ENCODE measurements at places on chromosomes 7 and 10.

DNA sequence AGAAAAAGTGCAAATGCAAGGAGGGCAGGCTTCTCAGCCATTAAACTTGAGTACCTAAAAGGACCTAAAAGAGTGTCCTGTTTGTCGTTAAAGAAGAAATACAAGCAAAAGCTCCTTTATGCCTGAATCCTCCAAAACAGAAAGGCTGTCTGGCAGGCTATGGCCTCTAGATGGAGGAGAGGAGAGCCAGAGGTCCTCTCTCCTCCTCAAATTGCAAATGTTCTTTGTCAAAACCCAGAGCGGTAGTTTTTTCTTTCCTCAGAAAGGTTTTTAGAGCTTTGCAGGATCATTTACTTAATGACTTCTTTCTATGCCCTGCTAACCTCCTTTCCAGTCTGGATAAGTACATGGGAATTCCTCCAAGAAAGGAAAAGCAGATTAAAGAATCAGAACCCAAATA lies 1.9 kb upstream of the SORCS1 start:
- DNase-seq: no peak

DNA sequence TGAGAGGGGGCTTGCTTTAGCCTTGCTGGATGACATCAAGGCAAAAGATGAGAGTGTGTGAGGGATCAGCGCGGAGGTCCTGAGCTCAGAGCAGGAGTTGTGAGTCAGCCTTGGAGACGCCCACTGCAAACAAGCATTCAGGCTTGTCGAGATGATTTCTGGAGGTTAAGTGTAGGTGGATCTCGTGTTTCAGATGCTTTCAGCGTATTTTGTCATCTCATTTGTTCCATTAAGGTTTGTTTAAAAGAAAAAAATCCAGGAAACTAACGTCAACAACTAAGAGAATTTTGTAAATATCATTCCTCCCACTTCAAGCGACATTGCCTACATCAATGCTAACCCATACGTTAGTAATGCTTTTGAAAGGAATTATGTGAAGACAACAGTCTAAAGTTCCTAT lies 715.4 kb upstream of the NRP1 start:
- no peak for DNase-seq

- DNase-seq: peak; percentile 53
Measured at GRCh38 chr10:71708301-71708703, 11.3 kb downstream of the C10orf105 start.

- DNase-seq: peak; percentile 76
Measured at GRCh38 chr10:44878706-44879530, 32.2 kb upstream of the TMEM72 start.

- DNase-seq: no peak
Measured at GRCh38 chr7:64099656-64100531, 54.7 kb downstream of the ZNF727 start.

DNA sequence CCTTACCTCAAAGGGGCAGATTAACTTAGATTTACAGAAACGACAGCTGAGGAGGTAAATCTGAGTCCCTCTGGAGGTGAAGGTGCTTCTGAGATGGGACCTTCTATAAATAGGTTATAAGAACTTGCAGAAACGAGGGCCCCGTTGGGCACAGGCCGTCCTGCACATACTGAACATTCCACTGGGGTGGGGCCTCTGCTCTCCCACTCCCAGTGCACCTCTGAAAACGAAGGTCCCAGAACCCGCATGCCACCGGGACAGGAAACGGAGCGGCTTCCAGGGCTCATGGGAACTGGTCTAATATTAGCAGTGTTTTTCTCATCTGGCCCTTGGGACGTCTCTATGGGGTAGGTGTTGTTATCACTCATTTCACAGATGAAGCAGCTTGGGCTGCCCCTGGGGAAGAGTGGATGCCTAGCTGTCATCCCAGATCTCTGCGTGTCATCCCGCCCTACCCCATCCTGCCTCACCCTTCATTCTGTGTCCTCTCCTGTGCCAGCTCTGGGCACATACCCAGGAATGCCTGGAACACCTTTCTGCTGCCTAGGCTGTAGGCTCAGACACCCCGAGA lies 19.6 kb downstream of the C10orf62 start:
- no peak for DNase-seq

DNA sequence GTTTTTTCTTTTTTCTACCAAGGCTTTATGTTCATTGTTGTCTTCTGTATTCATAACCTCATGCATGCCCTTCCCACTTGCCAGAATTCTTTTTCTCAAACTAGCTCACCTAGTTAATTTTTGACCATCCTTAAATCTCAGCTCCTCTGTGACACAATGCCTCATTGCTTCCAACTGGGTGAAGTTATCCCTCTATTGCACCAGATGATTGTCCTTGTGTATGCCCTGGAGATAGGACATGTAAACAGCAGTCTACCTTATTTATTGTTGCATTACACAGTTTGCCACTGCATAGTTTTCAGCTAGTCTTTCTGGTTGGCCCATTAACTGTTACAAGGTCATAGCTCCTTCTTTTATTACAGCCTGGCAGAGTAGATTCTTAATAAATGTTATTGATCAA lies 763.1 kb upstream of the COBL start:
- DNase-seq: no peak

DNA sequence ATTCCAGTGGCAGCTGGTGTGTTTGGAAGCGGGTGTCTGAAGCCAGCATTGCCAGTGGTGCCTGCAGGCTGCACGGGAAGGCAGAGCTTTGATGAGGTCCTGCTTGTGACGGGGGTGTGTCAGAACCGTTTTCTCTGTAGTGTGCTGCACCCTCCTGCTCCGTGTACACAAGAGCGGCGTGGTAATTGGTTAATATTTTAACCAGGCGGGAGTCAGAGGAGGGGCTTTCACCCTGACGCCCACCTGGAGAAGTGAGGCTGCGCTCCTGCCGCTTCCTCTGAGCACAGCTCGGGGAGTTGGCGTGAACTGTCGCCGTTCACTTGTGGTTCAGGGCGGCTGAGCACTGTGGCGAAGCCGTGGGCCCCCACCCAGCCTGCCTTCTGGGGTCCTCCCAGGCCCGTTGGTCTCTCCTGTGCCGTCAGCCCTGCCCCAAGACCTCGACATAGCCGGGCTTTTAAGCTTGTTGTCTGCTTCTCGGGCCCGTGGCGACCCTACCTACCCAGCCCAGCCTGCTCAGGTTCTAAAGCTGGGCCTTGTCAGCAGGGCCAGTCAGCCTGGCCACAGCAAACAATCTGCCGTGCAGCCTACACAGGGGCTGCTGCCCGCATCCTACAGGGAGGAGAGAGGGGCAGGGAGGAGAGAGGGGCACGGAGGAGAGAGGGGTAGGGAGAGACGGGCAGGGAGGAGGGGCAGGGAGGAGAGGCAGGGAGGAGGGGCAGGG lies 11.6 kb downstream of the NKX6-2 start:
- DNase-seq: no peak

GRCh38 chr10:102072673-102073527 lies 7.8 kb downstream of the HPS6 start:
- peak; percentile 58 for DNase-seq

Data from stimulated activated CD4-positive, alpha-beta T cell treated with anti-CD3 and anti-CD28 coated beads, TNF-alpha, amount 100 ng/mL, for 24 hours (primary cell).